ENCODE measurements at places on chromosomes 12 and 14. TPM values are rescaled to one million over a fixed set of nuclear protein-coding genes. Genes with fewer than 3 reads are reported as not detected.

The CFAP54 gene
- 3.4 TPM for total RNA-seq

The BAZ1A gene
- 16.7 TPM for total RNA-seq

The RNASE4 gene
- 50.5 TPM for total RNA-seq

The SEC23A gene
- total RNA-seq: 77.9 TPM

The POTEG gene
- total RNA-seq: 0.11 TPM
